ENCODE measurements at places on chromosomes 4 and X.
A peak's percentile ranks its signal among the peaks of the same experiment; 100 is the strongest.

DNA sequence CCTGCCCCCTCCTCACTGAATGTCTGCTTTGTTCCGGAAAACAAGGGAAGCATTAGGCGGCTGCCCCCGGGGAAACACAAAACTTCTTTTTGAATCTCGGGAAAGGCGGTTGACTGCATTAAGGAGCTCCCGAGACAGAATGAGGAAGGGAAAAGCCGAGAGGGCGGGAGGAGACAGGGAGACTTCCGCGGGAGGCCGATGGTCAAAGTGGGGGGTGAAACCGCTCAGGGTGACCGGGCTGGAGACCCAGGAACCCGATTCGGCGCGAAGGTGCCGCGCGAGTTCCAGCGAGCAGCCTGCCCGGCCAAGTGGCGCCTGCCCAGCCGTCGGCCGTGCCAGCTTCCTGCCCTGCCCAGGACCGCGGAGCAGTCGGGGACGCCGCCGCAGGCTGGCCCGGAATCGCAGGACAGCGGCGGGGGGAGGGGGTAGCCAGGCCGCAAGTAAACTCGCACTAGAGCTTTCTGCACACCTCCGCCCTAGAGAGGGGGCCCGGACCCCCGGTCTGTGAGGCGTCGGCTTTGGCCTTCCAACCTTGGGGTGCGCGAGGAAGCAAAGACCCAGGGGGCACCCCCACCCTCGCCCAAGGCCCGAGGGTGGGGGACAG lies 55.1 kb upstream of the BCOR start:
- DNase-seq = peak; percentile 43

GRCh38 chr4:32858971-32859370 lies 2138.8 kb downstream of the PCDH7 start:
- no peak for DNase-seq

DNA sequence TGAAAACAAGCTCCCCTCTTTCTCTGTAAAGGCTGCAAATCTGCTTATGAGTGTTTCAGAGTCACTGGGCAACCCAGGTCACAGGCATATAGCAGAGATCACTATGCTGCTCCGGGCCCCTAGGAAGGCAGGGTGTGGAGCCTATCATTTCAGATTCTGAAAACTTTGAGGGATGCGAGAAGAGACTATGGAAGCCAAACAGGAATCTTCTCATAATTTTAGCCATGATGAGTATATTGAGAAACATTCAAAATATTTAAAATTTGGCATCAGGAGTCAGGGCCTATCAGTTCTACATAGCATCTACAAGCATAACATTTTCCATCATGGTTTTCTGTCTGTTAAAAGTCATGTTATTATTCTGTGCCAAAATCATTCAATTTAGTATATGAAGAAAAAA lies 61.7 kb upstream of the ATXN3L start:
- DNase-seq = no peak

- DNase-seq = no peak
These were observed 40.6 kb upstream of the XPNPEP2 start for GRCh38 chrX:129698150-129698549.

GRCh38 chrX:38221391-38221929 lies 789 bp upstream of the SRPX start:
- DNase-seq = no peak

DNA sequence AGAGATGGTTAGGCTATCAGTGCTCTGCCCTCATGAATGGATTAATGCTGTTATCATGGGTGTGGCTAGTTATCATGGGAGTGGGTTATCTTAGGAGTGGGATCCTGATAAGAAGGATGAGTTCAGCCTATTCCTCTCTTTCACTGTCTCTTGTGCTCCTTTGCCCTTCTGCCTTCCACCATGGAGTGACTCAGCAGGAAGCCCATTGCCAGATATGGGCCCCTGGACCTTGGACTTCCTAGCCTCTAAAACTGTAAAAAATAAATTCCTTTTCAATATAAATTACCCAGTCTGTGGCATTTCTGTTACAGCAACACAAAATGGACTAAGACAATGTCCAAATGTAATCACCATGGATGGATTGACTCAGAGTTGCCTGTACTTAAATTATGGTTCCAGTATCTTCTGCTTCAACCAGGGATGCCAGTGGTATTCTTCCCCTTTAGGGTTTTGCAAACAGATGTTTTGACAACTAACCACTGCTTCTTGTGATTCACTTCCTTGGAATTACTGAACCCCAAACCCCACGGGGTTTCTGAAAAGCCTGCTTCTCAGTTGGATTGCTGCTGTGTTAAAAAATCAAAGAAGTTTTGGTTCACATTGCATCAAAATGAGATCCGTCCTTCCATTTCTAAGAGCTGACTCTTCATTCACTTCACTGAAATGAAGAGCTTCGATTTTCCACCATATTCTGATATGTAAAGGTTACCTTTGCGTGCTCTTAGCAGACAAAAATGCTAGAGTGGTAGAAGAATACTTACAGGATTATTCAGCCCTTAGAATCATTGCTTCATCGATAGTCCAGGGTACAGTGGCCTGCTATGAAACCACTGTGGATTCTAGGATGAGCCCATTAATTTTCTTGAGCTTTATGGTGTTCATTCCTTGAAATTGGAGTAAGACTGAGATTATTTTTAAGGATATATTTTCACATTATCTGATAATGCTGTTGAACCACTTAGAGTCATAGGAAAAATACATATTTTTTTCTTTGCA lies 107.7 kb downstream of the FRMPD4 start:
- no peak for DNase-seq

GRCh38 chrX:20488473-20488872 lies 221.8 kb upstream of the RPS6KA3 start:
- DNase-seq = no peak

DNA sequence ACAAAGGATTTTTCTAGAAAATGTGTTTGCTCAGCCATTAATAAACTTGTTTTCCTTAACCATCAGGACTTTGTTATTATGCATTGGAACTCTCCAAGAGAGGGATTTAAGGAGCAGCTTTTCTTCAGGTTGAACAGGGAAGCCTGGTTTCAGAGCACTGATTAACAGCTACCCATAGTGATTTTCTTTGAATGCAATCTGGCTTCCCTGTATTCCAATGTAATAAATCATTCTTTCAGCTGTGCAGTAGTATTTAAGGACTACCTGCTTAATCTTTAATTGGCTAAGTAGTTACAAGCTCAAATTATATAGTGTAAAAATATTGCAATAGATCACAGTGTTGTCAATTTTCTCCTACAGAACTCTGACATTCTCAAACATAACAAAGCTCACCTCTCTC lies 77.5 kb downstream of the TMEM156 start:
- DNase-seq = no peak

DNA sequence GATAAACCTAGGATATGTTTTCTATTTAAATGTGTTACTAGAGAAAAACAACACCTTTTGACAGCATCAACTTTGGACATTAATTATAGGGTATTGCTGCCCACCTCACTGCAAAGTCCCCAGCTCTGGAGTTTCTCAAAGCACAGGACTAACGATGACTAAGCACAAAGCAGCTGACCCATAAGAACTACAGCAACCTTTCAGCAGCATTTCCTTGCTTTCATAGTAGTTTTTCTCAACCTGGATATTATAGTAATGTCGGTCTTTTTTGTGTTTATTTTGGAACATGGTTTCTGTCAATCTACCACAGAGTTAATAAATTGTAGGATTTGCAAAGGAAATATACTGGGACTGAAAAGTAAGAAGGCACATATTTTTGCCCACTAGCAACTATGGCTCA lies 21.5 kb downstream of the HHIP start:
- DNase-seq = no peak

DNA sequence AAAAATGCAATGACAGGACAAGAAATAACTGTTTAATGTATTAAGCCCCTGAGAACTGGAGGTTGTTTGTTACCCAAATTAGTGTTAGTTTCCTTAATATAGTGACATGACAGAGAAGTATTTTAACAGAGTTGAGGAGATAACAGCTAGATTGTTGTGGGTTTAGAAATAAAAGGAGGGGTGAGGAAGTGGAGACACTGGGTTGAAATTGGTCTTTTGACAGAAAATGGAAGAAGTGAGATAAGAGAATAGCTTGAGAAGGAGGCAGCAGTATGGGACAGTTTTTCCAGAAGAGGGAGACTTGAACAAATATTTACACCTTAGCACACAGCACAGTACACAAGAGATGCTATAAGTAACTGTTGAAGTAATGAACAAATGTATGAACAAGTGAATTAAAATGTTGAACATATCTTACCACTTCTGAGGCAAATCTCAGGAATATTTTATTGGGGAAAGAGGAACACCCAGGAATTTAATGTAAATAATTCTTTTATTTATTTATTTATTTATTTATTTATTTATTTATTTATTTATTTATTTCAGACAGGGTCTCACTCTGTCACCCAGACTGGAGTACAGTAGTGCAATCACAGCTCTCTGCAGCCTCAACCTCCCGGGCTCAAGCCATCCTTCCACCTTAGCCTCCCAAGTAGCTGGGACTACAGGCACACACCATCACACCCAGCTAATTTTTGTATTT lies 58.0 kb upstream of the EGFL6 start:
- no peak for DNase-seq

DNA sequence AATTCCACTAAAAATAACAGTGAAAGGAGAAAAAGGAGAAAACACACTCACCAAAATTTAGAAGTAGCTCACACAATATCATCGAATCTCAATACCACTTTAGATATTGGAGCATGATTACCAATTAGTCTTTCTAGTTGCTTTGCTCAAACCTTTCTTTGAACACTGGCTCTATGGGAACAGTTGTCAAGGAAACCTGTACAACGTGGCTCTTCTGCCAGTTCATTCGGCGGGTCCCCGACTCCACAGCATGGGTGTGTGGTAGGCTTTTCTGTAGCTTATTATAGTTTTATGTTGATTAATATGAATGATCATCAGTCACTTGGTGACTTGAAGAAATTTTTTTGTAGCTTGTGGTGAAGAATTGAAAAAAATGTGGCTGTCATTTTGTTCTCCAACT lies 50.2 kb upstream of the TMEM150C start:
- no peak for DNase-seq

DNA sequence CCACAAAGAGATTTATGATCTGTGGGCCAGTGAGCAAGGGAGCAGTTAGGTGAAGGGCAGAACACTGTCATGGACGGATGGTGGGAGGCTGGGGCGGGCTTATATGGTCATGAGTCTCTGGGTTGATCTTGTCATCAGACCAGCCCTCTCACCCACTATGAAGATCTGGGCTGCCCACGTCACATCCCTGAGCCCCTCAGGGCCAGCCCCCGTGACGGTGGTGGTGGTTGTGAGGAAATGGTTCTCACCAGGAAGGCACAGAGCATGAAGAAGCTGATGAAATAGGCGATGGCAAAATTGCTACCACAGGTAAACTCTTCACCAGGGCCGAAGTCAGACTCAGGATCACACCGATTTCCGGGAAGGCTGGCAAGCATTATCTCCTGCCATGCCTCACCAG lies 11.1 kb upstream of the SYP start:
- no peak for DNase-seq

DNA sequence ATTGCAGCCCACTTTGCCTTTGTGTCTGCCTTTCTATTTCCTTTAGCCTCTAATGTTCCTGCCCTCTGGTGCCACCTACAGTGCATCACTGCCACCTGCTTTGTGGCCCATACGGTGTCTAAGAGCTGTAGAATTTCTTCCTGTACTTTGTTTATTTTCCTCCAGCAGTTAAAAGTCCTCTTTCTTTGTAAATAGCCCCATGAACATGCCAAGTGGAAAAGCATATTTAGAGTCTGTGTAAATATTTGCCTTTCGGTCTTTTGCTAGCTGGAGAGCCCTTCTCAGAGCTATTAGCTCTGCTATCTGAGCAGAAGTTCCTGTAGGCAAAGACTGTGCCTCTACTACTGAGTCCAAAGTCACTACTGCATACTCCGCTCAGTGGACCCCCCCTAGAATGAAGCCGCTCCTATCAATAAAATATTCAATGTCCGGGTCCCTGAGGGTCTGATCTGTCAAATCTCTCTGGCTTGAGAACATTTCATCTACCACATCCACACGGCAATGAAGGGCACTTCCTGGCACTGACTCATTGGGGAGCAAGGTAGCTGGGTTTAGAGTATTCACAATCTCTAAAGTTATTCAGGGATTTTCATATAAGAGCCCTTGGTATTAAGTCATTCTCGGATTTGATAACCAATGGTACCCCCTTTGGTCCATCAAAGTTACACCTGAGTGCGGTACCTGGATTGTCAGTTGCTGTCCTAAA lies 36.3 kb downstream of the SULT1E1 start:
- peak; percentile 45 for DNase-seq

DNA sequence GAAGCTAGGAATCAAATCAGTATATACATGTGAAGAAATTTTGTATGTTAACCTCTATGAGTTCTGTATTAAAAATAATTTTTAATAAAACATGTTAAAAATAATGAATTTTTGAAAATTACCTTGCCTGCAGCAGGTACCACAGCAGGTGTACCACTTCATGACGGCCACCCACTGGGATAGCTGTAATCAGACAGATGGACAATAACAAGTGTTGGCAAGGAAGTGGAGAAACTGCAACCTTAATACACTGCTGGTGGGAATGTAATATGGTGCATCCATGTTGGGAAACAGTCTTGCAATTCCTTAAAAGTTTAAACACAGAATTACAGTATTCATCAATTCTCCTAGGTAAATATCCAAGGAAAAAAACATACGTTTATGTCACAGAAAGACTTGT lies 209.5 kb downstream of the RELL1 start:
- no peak for DNase-seq

DNA sequence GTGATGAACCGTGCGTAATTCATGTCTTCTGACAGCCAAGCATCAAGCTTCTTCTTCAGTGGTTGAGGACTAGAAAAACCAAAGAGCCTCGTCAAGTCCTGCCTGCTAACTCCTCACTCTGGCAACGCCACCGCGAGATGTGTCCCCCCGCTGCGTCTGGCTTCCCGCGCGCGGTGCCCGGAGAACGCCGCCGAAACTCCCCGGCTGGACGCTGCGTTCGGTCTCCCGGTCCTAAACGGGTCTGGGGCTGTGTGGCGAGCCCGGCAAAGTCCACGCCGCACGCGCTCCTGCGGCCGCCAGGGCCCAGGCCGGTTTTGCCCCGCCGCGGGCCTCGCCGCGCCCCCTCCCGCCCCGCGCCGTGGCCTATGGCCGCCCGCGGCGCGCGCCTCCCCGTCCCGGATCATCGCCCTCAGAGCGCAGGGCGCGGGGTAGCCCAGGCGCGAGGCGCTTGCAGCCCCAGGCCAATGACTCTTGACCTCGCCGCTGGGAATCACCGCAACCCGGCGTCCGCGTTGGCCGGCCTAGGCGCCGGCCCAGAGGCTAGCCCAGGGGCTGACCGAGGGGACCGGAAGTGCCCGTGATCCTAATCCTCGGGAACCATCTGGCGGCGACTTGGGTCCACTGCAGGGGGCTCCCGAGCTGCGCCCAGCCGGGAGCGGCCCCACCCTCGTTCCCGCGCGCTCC lies at the start of gene AADAT:
Gene AADAT, minus strand, starts transcription at position 289 of the 684 bp plus-strand sequence. Its CDS starts 266 bp downstream, at position 23.
- peak; percentile 32 for DNase-seq

GRCh38 chr4:113060853-113061252 lies 11.4 kb downstream of the ANK2 start:
- DNase-seq = no peak
